ENCODE measurements at places on chromosomes 2 and 18.

DNA sequence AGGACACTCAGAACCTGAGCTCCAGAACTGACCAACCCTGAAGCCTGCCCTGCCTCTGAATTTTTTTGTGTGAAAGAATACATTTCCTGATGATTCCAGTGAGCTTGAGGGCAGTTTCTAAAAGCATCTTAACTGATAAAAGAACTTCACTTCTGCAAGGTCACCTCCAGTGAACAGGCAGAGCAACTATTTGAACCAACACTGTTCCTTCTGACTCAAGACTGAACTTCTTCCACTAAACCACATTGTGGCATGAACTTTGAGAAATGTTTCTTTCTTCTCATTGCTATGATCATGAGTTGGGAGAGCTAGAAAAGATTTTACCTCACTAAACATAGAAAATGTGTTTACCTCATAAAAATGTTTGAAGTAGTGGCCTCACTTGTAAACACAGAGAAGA is 83.8 kb upstream of the SERTAD2 start:
- no peak for DNase-seq

DNA sequence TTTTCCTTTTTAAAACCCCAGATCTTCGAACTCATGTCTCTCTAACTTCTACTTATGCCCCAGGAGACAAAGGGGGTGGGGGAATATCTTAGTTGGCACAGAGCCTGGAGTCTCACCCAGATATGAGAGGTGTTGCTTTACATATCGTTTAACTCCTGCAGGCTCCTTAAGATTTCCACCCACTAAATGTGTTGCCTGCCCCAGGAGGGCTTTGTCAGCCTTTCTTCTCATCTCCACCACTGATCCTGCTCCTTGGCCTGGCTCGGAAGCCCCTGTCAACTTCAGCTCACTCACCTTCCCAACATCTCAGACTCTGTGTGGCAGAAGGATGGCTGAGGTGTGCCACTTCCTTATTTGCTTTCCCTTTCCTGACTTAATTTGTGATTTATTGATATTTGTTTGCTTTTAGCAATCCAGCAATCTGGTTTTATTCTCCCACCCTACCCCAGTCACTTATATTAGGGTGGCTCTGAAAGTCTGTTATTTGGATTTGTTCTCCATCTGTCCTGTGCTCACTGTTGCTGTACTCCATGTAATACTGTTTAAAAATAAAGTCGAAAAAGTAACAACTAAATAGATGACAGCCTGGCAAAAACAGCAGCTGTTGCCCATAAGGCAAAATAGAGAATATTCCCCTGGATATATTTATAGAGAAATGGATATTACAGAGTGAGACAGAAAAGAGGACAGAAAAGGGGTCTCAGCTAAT is 200.6 kb downstream of the ZBTB7C start:
- no peak for DNase-seq

DNA sequence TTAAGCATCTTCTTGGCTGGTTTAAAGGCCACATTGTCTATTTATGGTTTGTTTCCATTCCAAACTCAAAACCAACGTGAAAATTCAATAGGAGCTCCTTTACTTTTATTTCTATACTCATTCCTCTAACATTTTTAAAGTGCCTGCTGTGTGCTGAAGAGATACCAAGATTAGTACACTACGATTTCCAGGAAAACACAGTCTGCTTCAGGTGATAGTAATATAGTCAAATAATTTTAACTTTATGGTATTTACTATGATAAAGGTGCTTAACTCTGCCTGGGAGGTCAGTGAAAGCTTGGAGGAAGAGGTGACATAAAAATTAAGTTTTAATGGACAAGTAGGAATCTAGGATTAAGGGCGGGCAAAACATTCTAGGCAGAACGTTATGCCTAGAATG is 121.4 kb downstream of the KIAA1328 start:
- no peak for DNase-seq

- DNase-seq = no peak
Observed at GRCh38 chr2:188196343-188197008, 95.2 kb upstream of the GULP1 start.

DNA sequence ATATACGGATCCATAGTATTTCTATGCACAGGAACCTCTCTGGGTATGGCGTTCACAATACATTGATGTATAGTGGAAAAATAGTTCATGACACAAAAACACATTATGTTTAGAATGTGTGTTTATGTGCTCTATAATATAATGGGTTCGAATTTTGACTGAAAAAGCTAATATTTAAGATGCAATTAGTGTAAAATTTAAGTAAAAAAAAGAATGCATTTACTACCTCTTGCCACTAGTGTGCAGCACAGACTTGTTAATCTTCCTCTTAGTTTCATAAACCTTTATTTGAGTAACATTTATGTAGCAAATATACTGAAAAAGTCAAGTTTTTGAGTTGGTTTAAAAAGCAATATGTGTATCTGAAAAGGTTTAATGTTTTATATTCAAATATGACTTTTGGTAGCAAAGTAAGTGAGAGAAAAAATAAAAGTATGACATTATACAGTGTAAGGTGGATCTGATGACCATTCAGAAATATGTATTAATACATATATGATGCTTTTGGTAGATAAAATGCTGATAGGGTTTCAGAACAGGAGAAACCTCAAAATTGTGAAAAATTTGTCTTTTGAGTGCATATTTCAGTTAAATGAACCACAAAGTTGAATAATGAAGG is 49.4 kb downstream of the CCDC102B start:
- DNase-seq = no peak

- no peak for DNase-seq
Observed at GRCh38 chr2:225650041-225650440, 250.5 kb downstream of the NYAP2 start.

DNA sequence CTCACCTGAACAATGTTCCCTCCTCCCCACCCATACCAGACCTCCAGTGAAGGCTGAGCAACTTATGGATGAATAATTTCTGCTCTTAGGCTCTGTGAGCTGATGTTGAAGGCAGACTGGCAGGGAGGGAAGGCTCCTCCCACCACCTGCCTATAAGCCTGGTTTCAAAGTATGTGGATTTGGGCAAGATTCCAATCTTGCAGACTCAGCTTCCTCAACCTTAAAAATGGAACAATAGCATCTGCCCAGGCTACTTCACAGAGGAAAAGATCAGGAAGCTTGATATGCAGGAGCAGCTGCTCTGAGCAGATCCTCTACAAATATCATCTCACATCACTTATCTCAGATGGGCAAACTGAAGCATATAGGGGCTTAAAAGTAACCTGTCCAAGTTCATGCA is 112.2 kb downstream of the ZFP36L2 start:
- DNase-seq = no peak

DNA sequence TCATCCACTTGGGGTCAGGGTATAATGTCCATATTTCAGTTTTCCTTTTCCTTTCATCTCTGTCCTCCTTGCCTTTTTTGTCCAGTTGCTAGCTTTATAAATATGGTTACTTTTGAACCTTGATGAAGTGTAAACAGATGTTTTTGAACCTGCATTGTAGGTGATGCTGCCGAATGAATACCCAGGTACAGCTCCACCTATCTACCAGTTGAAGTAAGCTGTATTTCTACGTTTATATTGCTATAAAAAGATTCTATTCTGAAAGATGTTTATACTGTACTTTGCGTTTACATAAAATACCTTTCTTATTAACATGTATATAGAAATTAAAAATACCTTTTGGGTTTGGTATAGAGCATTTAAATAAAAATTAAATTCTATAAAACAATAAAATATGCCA is 2.2 kb downstream of the IMPACT start:
- no peak for DNase-seq

DNA sequence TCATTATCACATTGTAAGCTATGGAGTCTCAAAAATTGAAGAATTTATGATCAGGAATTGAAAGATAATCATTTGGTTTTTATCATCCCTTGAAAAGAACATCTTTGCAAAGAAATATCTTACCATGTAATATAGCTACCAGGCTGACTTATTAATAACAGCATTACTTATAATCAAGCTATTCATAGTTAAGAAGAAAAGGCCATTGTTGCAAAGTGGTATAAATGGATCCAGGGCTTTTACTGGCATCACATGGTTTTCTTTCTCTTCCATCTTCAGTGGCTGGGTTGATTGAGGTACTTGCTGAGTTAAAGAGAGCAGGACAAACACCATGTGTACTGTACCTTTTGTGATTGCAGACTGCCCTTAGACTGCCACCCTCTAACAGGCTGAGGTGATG is 39.6 kb downstream of the MFSD6 start:
- no peak for DNase-seq

DNA sequence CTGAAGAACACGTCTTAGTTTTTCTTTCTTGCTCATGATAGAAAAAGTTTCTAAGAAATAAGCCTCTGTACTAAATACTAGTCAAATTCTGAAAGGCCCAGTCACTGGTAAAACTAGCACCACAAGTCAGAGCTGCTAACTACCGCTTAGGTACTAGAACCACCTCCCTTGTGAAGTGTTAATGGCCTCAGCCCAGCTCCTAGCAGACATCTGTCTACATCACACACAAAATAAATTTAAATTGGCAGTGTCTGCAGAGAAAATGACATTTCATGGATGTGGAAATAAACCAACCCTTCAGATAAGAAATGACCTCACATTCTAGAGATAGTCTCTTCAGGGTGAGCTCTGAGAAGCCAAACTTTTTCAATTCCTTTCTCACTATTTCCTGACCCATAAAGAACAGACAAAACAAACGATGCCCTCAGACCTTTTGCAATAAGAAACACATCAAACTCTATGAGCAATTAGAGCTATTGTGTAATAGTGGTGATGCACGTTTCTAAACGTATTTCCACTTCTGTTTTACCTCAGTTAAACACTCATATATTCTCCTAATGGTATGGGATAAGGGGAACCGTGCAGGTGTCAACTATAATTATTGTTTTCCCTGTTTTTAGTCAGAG is 70.3 kb upstream of the DSG1 start:
- no peak for DNase-seq

GRCh38 chr2:140256080-140256479 is 1475.9 kb upstream of the NXPH2 start:
- DNase-seq = no peak

- no peak for DNase-seq
Observed at GRCh38 chr2:45960057-45960863, 308.8 kb downstream of the PRKCE start.

DNA sequence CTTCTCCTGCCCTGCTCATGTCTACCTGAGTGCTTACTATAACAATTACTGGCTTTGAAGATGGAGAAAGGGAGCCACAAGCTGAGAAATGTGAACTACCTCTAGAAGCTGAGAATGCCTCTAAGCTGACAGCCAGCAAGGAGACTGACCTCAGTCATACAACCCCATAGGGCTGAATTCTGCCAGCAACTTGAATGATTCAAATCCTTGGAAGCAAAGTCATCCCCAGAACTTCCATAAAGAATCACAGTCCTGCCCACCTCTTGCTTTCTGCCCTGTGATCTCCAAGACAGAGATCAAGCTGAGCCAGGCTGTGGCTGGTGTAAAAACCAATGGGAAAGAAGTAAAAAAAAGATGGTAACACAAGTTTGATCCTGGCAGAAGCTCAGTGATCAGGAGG is 288.2 kb upstream of the SPHKAP start:
- DNase-seq = no peak

GRCh38 chr18:77897606-77898005 is 648.0 kb downstream of the GALR1 start:
- DNase-seq = no peak

DNA sequence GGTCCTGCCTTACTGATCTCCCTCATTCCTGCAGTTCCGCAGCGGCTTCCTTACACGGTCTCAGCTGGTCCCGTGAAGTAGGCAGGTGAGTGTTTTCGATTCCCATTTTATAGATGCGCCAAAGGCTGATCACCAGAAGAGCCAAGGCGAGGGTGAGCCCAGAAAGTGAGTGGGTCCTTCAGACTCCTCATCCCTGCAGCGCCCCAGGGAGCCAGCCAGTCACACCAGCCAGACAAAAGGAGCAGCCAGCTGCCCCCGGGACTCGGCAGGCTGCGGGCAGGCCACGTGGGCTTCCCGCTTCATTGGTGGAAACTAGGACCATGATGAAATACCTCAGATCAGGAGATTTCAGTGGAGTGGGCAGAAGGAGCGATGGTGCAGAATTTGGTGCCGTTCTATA is 85.9 kb downstream of the SMAD7 start:
- DNase-seq = no peak

GRCh38 chr2:111048856-111049768 is 71.6 kb upstream of the BCL2L11 start:
- DNase-seq = no peak

- DNase-seq = no peak
Observed at GRCh38 chr18:78494204-78495085, 485.2 kb upstream of the SALL3 start.

- no peak for DNase-seq
Observed at GRCh38 chr2:46010925-46011490, 286.2 kb upstream of the EPAS1 start.

- DNase-seq = no peak
Observed at GRCh38 chr2:64204703-64205102, 60.5 kb upstream of the PELI1 start.

DNA sequence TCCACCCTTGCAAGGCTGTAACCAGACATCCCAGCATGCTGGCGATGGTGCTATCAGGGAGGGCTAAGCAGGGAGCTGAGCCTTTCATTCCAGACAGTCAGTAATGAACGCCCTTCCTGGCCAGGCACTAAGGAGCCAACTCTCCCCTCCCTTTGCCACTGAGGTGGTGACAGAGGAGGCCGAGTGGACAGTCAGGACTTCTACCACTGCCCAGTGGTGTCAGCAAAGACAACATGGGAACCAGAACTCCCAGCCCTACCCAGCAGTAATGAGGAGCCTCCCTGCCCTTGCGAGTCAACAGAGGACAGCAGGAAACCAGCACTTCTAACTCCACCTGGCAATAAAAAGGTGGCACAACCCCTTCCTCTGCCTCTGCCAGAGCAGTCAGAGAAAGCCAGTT is 68.6 kb downstream of the ZAP70 start:
- DNase-seq = no peak

DNA sequence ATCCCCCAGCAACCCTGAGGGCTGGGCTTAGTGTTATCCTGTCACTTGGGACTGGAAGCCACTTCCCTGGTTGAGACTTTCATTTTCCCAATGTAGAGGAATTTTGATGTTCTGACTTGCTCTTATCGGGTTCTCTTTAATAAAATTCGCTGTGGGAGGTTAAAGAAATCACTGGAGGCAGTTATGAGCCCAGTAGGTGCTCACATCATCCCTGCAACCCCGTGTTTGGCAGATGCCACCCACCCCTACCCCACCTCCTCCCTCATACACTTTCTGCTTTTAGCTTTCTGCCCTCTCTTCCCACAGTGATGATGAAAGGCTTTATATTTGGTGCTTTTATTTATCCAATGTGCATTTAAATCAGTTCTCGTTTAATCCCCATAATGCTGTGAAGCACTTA is 106.6 kb downstream of the MAPK4 start:
- no peak for DNase-seq

GRCh38 chr2:168190590-168191336 is 56.6 kb downstream of the STK39 start:
- no peak for DNase-seq

GRCh38 chr18:11369556-11369955 is 220.2 kb upstream of the PIEZO2 start:
- no peak for DNase-seq

Data from activated CD8-positive, alpha-beta T cell treated with anti-CD3 and anti-CD28 coated beads, Interleukin-2, amount 10 ng/mL, durations not matched to agents 7 days and 5 days (primary cell).